Sigmoid colon (tissue), 7 donors: ENCODE measurements at places on chromosomes 3 and 15.

- H3K4me1 ChIP-seq: peaks cover 81% of the 10 kb centered on the region
- peak overlapping the region; percentile 69 for H3K27ac ChIP-seq
- H3K4me3 ChIP-seq: peak overlapping the region; percentile 5
- H3K27me3 ChIP-seq: no peaks in the 10 kb centered on the region
Measured at GRCh38 chr3:48013288-48013980, 2.8 kb downstream of the MAP4 start.

DNA sequence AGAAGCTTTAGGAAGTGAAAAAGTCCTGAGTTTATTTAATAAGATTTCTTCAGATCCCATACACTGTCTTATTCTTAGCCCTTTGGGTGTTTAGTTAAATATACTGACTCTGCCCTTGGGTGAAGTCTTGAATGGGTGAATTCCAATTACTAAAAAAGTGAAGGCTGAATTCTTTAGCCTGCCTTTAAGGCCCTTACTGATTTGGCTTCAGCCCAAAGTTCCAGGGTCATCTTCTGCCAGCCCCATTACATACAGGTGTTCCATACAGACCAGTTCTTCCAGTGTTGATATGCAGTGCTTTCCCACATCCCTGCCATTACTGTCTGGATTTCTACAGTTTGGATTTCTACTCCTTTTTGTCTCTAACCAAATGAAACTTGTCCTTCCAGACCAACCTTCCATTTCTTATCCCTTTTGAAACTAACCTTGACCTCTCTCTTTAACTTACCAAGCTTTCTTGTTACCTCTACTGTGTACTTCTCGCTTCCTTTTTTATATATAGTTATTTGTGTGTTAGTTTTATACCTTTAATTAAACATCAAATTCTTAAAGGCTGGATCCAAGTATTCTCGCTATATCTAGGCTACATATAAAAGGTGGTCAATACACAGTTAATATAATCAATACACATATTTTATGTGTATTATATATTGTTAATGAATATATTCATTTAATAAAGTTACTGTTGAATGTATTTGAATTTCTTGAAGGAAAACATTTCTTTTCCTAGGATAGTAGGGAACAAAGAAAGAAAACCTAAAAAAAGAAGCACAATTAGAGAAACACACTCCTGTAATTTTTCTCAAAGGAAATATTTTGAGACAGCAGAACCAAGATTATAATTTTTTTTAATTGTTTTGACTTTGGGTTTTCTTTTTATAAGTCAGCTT is 15.0 kb downstream of the MBNL1 start:
- no peak for DNase-seq
- no peaks in the 10 kb centered on the region for H3K27me3 ChIP-seq
- H3K4me3 ChIP-seq: no peak overlapping the region
- H3K27ac ChIP-seq: peak overlapping the region; percentile 51
- no peaks in the 10 kb centered on the region for H3K36me3 ChIP-seq
- H3K4me1 ChIP-seq: no peaks in the 10 kb centered on the region

DNA sequence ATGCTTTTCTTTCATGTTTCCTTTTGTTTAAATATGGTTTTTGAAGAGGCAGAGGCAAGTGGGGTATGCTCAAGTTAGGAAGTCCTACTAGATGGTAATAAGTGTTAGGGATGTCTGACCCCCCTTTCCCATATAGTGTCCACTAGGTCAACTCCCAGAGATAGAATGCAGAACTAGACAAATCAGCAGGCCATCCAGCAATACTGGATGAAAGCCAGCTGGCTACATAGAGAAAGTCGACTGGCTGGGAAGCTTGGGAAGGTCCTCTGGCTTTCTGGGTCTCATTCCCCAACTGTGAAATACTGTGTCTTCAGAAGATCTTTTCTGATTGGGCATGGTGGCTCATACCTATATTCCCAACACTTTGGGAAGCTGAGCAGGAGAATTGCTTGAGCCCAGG is 113.8 kb downstream of the SNRK start:
- H3K27ac ChIP-seq: no peak overlapping the region
- no peaks in the 10 kb centered on the region for H3K27me3 ChIP-seq
- H3K4me3 ChIP-seq: no peak overlapping the region

DNA sequence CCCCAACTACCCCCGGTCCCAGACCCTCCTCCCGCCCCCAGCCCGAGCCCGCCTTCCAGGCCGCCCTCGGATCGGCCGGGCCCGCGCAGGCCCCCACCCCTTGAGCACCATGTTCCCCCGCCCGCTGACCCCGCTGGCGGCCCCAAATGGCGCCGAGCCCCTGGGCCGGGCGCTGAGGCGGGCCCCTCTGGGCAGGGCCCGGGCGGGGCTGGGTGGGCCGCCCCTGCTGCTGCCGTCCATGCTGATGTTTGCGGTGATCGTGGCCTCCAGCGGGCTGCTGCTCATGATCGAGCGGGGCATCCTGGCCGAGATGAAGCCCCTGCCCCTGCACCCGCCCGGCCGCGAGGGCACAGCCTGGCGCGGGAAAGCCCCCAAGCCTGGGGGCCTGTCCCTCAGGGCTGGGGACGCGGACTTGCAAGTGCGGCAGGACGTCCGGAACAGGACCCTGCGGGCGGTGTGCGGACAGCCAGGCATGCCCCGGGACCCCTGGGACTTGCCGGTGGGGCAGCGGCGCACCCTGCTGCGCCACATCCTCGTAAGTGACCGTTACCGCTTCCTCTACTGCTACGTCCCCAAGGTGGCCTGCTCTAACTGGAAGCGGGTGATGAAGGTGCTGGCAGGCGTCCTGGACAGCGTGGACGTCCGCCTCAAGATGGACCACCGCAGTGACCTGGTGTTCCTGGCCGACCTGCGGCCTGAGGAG is 472 bp downstream of the CHST14 start:
- peaks cover 22% of the 10 kb centered on the region for H3K4me1 ChIP-seq
- H3K27me3 ChIP-seq: no peaks in the 10 kb centered on the region
- peak overlapping the region; percentile 61 for H3K4me3 ChIP-seq
- DNase-seq: no peak
- no peaks in the 10 kb centered on the region for H3K36me3 ChIP-seq

- DNase-seq: no peak
- no peaks in the 10 kb centered on the region for H3K36me3 ChIP-seq
- H3K4me1 ChIP-seq: no peaks in the 10 kb centered on the region
- H3K27ac ChIP-seq: no peak overlapping the region
- no peak overlapping the region for H3K4me3 ChIP-seq
Measured at GRCh38 chr15:101578443-101578894, 73.7 kb downstream of the TM2D3 start.

- H3K27me3 ChIP-seq: no peaks in the 10 kb centered on the region
- DNase-seq: peak; percentile 48
- no peak overlapping the region for H3K27ac ChIP-seq
- H3K4me1 ChIP-seq: peaks cover 20% of the 10 kb centered on the region
- no peak overlapping the region for H3K4me3 ChIP-seq
Measured at GRCh38 chr15:66885281-66885915, 180.0 kb upstream of the SMAD3 start.

- no peak for DNase-seq
- no peaks in the 10 kb centered on the region for H3K27me3 ChIP-seq
- H3K4me1 ChIP-seq: no peaks in the 10 kb centered on the region
- H3K36me3 ChIP-seq: no peaks in the 10 kb centered on the region
- no peak overlapping the region for H3K27ac ChIP-seq
- H3K4me3 ChIP-seq: no peak overlapping the region
Measured at GRCh38 chr15:57540736-57541135, 51.0 kb upstream of the MYZAP start.

- no peak overlapping the region for H3K27ac ChIP-seq
- H3K4me3 ChIP-seq: no peak overlapping the region
Measured at GRCh38 chr3:126527006-126527405, 3.1 kb downstream of the CHST13 start.

- no peaks in the 10 kb centered on the region for H3K4me1 ChIP-seq
- no peak overlapping the region for H3K4me3 ChIP-seq
- H3K27ac ChIP-seq: peak overlapping the region; percentile 35
- DNase-seq: no peak
- no peaks in the 10 kb centered on the region for H3K27me3 ChIP-seq
Measured at GRCh38 chr3:142912402-142913172, 23.7 kb upstream of the PCOLCE2 start.

DNA sequence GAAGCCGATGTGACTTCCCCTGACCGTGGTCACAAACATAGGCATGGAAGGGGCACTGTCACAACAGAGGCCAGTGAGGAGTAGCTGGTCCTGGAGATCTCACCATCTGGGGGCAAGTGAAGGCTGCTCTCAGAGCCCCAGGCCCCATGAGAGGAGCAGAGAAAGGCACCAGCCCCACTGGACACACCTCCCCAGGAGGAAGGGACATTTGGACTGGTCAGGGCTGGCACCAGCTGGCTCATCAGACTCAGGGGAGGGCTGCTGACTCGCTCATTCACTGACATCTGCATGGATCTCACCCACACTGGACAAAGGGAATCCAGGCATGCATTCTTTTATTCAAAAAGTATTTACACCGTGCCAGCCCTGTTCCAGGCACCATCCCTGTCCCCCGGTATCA is 26.8 kb downstream of the ESYT3 start:
- no peak for DNase-seq
- H3K4me1 ChIP-seq: peaks cover 12% of the 10 kb centered on the region
- no peaks in the 10 kb centered on the region for H3K36me3 ChIP-seq
- no peak overlapping the region for H3K27ac ChIP-seq
- H3K4me3 ChIP-seq: no peak overlapping the region
- H3K27me3 ChIP-seq: no peaks in the 10 kb centered on the region

DNA sequence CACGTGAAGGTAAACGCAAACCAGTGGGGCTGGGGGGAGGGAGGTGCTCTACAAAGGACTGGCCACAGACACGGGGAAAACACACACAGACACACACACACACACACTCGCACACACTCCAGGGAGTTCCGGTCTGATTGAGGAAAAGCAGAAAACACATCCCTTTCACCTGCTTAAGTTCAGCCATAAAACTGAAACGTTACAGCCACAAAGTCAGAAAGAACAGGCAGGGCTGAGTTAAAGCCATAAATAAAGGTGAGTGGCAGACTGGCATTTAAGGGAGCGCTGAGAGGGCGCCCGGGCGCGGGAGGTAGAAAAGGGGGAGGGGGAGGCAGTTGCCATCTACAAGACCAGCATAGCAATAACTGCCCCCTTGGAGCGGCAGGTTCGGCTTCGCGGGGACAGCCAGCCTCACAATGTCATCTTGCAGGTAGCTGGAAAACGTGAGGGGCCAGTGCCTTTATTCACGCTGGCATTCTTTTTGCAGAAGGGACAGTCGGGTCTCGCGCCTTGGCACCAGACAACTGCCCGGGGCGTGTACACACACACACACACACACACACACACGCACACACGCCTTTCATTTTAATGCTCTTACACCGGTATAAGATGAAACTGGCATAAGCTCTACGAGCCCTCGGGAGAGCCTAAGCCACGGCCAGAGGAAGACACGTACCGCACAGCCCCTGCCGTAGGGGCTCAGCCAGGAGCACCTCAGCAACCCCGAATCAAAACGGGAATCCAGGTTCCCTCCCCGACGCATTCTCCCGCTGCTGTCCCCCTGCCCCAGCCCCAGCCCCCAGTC is 866 bp downstream of the TNIK start:
- H3K4me1 ChIP-seq: peaks cover 28% of the 10 kb centered on the region
- no peaks in the 10 kb centered on the region for H3K27me3 ChIP-seq
- no peaks in the 10 kb centered on the region for H3K36me3 ChIP-seq
- peak; percentile 71 for DNase-seq

DNA sequence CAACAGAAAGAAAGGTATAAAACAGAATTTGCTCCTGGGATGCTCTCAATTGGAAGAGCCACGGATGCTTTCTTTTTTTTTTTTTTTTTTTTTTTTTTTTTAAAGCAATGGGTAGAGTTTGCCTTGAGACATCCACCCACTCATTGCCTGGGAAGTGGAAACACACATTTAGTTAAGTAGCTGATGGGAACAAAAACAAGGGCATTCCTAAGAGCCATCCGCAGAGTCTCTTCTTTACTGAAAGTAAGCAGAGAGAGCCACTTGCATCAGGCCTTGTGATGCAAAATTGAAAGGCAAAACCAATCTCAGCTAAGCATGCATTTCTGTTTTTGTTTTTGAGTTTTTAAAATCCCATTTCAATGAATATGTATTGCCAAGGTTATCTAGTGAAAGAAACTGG is 787.9 kb upstream of the LMCD1 start:
- H3K4me3 ChIP-seq: no peak overlapping the region

- no peak overlapping the region for H3K27ac ChIP-seq
- H3K4me3 ChIP-seq: no peak overlapping the region
- no peaks in the 10 kb centered on the region for H3K27me3 ChIP-seq
- no peak for DNase-seq
- H3K36me3 ChIP-seq: no peaks in the 10 kb centered on the region
Measured at GRCh38 chr15:29773816-29774215, 48.5 kb downstream of the TJP1 start.

DNA sequence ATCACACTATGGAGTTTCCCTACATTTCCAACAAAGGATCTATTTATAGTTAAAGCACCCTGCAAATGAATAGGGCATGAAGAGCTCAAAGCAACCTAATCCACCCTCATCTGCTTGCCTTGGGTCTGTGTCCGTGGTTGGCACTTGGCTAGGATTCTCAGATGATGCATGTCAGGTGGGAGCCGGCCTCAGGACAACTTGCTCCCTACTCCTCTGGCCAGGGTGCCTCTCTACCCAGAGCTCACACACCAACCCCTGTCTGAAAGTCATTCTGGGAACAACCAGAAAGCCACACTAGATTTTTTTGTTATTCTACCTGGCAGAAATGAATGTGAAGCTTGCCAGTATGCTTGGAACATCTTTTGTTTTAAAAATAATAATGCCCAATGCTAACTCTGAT is 13.2 kb downstream of the ARHGEF3 start:
- no peak for DNase-seq
- H3K27ac ChIP-seq: peak overlapping the region; percentile 41
- H3K27me3 ChIP-seq: no peaks in the 10 kb centered on the region
- no peaks in the 10 kb centered on the region for H3K36me3 ChIP-seq
- peaks cover 30% of the 10 kb centered on the region for H3K4me1 ChIP-seq
- no peak overlapping the region for H3K4me3 ChIP-seq

GRCh38 chr3:65448120-65448519 is 590.6 kb downstream of the MAGI1 start:
- no peaks in the 10 kb centered on the region for H3K4me1 ChIP-seq
- H3K27me3 ChIP-seq: no peaks in the 10 kb centered on the region
- no peak overlapping the region for H3K27ac ChIP-seq
- DNase-seq: no peak
